ENCODE measurements at places on chromosomes 6 and 20.

DNA sequence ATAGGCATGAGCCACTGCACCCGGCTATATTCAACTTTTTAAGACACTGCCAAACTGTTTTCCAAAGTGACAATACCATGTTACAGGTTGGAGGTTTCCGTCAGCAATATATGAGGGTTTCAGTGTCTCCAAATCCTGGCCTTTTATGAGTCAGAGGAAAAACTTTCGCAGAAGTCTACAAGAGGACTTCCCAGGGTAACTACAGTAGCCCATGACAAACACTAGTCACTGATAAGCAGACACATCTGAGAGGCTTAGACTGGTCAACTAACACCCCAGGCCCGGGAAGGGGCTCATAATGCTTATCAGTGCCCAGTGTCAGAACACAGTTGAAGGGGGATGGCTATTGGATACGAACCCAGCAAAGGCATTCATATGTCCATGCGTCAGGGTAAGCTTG is 85.4 kb downstream of the SOX4 start:
- DNase-seq: no peak

DNA sequence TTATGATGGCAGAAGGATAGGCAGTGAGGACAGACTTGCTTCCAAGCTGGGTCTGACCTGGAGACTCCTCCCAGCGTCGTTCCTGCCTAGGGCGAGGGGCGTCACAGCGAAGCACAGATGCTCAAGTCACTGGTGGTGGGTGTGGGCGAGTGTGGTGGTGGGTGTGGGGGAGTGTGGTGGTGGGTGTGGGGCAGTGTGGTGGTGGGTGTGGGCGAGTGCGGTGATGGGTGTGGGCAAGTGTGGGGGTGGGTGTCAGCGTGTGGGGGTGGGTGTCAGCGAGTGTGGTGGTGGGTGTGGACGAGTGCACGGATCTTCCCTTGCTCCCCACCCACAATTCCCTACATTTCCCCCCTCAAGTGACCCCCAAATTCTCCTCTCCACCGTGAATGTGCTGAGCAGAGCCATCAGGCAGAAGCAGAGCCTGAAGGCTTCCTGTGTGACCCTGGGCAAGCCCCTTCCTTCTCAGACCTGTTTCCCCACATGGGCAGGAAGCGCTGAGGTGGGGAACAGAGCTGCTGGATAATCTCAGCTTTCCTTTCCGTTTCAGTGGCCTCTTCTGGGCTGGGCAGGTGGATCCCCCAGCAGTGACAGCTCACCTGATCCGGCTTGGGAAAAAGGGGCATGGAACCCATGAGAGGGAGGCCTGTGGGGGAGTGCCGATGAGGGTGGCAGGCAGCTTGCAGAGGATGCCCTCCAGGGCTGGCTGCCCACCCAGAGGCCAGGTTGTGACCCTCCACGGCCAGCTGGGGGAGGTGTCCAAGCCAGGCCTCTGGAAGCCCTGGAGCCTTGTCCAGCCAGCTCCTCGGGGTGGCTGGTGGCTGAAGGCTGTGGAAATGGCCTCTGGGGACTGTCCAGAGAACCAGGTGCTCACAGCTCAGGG is 42.9 kb downstream of the RSPO4 start:
- no peak for DNase-seq

DNA sequence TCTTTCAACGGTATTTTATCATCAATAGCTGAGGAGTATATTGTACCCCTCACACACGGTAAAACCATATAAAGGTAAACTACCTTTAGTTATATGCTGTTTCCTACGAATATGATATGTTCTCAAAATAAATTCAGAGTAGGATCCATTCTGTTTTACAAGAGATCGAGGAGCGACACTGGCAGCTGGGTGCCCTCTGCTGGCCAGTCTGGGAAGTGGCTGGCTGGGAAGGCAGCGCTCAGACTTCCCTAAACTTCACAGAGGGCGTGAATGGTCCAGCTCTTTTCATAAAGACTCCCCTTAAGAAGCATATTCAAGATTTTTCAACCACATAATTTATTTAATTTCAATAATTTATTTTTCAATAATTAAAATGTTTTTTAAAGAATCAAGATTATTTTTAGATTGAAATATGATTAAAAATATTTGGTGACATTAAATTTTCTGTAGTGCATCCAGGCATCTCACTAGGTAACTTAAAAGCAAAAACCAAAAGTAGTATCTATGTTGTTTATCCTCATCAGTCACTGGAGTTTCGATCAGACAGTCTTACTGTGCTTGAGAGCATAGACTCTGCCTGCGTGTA is 187.5 kb upstream of the PDE10A start:
- peak; percentile 71 for DNase-seq

GRCh38 chr6:2819115-2819514 is 22.5 kb downstream of the SERPINB1 start:
- no peak for DNase-seq

GRCh38 chr6:10099529-10100140 is 315.2 kb downstream of the TFAP2A start:
- no peak for DNase-seq

DNA sequence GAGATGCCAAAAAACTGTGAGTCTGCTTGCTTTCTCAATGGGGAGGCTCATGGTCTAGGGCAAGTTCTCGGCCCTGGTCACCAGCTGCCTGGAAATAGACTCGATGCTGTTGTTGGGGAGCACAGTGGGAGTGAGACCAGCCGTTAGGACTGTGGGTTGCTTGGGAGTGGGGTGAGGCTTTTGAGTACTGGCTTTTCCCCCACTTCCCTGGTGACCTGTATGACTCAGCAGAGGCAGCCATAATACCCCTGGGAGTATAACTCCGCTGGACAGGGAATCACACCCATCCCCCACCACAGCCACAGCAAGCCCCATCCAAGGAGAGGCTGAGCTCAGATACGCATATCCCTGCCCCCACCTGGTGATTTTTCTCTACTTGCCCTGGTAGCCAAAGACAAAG is 48.9 kb upstream of the OGFRL1 start:
- DNase-seq: no peak

DNA sequence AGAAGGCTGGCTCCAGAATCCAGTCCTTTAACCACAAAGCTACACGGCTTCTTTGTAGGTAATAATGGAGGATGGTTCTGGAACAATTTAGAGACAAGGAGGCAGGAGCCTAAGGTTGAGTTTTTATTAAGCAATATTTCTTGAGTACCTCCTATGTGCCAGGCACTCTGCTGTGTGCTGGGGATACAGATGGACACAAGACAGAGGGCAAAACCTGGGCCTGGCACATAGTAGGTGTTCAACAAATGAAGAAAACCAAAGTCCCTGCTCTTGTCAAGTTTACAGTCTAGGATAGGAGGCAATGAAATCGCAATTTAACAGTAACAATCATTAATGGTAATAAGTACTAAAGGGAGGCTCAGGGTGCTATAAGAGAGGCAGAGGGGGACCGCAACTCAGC is 17.4 kb downstream of the CCM2L start:
- DNase-seq: no peak

DNA sequence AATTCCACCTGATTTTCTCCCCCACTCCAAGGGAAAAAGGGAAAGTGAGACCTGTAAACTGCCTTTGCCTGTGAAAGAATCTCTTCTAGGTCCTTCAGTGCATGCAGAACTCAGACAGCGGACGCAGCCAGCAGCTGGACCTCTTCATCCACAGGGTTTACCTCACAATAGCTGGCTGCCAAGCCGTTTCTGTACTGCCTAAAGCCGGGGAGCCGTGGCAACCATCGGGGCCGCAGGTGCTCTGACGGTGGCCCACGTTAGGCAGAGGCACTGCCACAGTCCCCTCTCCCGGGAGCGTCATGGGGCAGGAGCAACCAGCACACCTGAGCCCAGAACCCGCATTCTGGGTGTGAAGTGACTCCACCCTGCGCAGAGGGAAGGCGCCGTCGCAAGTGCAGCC is 206.1 kb downstream of the TTLL2 start:
- no peak for DNase-seq

- no peak for DNase-seq
These were observed 9.4 kb upstream of the COMMD7 start for GRCh38 chr20:32752458-32753250.

DNA sequence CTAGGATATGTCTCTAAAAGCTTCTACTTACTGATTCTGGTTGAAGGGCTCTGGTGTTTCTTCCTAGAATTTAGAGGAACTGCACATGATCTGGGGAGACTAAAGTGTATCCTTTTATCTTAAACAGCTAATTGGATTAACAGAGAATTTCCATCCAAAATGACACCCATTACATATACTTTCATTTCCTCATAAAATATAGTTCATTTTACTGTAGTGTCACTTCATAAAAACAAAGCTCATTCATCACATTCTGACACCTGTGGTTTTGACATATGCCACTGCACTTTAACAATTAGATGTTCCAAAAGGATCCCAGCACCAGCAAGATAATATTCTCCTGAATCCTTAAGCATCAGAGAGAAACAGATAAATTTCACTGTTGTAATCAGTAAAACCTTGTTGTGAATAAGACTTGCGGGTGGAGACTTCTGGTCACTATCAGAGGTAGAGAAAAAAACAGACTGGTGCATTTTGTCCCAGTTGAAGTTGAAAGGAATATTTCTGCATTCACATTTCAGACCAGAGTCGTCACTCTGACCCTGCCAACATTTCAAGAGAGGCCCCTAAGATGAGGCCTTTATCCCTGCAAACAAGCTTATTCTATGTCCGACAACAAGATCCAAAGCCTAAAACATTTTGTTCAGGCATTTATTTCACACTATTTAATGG is 175.3 kb upstream of the BMP5 start:
- no peak for DNase-seq

DNA sequence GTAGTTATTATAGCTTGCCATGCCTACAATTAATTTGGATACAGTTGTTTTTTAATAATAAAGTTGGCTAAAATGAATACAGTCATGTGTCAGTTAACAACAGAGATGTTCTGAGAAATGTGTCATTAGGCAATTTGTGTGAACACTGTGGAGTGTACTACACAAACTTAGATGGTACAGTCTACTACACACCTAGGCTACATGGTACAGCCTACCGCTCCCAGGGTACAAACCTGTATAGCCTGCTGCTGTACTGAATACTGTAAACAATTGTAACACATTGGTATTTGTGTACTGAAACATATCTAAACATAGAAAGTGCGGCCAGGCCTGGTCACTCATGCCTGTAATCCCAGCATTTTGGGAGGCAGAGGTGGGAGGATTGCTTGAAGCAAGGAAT is 50.2 kb downstream of the MYLIP start:
- DNase-seq: no peak

DNA sequence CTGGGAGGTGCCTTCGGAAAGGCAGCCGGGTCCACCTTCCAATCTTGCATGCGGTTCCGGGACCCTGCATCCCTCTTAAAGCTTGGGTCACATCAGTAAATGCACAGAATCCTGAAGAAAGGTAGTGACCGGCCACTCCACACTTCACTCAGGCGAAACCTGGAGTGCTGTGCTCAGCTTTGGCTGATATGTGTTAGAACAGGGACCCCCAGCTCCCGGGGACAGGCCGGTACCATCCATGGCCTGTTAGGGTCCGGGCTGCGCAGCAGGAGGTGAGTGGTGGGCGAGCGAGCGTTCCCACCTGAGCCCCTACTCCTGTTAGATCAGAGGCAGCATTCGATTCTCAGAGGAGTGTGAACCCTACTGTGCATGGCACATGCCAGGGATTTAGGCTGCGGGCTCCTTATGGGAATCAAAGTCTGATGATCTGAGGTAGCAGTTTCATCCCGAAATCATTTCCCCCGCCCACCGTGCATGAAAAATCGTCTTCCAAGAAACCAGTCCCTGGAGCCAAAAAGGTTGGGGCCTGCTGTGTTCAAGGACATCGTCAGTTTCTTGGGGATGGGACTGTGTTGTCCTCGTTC is 143.0 kb downstream of the ERMARD start:
- no peak for DNase-seq

GRCh38 chr20:56350842-56351241 is 7.9 kb upstream of the FAM210B start:
- no peak for DNase-seq

DNA sequence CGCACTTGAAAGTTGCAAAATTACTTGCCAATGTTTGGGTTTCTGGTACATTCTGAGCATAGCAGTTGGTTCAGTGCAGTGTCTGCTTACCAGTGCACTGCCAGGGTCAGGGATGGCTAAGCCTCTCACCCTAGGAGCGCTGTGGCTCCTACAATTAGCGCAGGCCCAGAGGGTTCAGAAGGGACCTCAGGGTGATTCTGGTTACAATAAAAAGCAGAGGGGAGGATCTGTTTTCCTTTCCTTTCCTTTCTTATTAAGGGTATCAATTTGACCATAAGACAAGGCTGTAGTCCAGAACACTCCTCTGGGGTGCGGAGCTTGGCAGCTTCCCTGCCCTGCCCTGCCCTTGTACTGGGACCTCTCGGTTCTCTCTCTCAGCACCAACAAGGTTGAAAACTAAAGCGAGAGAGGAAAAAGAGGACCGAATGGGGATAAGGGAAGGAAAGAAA is 2.6 kb downstream of the MAFB start:
- DNase-seq: no peak

DNA sequence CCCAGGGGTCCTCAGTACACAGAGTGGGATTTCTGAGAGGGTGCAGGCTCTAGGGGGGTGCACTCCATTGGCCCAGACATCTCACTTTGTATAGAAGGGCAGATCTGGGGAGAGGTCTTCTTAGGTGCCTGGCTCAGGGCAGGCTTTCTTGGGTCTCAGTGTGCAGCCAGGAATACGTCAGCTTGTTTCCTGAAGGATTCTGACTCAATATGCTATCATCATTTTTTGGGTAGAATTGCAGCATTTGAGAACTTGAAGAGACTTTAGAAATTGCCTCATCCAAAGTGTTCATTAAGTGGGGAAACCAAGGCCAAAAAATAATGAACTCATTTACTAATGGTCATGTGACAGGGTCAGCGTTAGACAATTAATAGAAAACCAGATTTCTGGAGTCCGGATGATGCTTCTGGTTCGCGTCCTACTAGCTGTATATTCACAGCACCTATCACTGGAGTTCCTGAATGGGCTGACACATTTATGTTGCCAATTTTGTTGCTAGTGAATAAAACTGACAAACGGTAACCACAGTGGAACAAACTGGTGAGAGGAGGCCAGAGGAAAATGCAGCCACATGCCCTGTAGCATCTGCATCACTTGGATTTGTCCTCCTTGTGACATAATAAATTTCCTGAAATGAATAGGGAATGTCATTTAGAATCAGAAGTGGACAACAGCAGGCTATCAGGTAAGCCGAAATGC is 238.9 kb downstream of the TBC1D7 start:
- no peak for DNase-seq

GRCh38 chr6:93789532-93789931 is 370.2 kb upstream of the EPHA7 start:
- no peak for DNase-seq

- DNase-seq: peak; percentile 10
These were observed at the start of gene C6orf132 for GRCh38 chr6:42142118-42142835. C6orf132 (minus strand) TSS chr6:42142620; CDS start chr6:42142444, 176 bp downstream.
